ENCODE measurements at places on chromosomes 5 and 9. TPM values are rescaled to one million over a fixed set of nuclear protein-coding genes. Genes with fewer than 3 reads are reported as not detected.

The PCBD2 gene
- total RNA-seq = 4.2 TPM

The PCDHB16 gene
- 4.6 TPM for total RNA-seq

The SCGB3A1 gene
- total RNA-seq = not detected

The TMEM174 gene
- total RNA-seq = not detected

The CNTNAP3 gene
- total RNA-seq = 18.8 TPM

The MSX2 gene
- 0.66 TPM for total RNA-seq

The ESM1 gene
- total RNA-seq = not detected

The PCDHGA8 gene
- 7.8 TPM for total RNA-seq

The AIF1L gene
- 2.5 TPM for total RNA-seq

The PRRX2 gene
- total RNA-seq = not detected

The OR1L4 gene
- not detected for total RNA-seq

The SCGB3A2 gene
- total RNA-seq = not detected

The AKNA gene
- 16.9 TPM for total RNA-seq

The BARX1 gene
- not detected for total RNA-seq

The PCA3 gene
- not detected for total RNA-seq

The PCDHGB5 gene
- 16.6 TPM for total RNA-seq

The CNTFR gene
- 3.0 TPM for total RNA-seq

The TDRD7 gene
- 17.5 TPM for total RNA-seq

The CRHBP gene
- 3.2 TPM for total RNA-seq

The GCNT4 gene
- 2.5 TPM for total RNA-seq

The TAF11L10 gene
- total RNA-seq = not detected

The LRRC26 gene
- total RNA-seq = not detected

The BTNL3 gene
- total RNA-seq = 0.36 TPM

The CNTNAP3B gene
- total RNA-seq = 65.9 TPM

The OGN gene
- 63.5 TPM for total RNA-seq

The SLC36A3 gene
- total RNA-seq = not detected

The SLC6A19 gene
- not detected for total RNA-seq

The IFNK gene
- not detected for total RNA-seq

The RASGEF1C gene
- 4.2 TPM for total RNA-seq

The SAXO1 gene
- total RNA-seq = not detected

The TMEM252 gene
- not detected for total RNA-seq

The BASP1 gene
- 11.1 TPM for total RNA-seq

The SPATA6L gene
- total RNA-seq = 3.3 TPM

The RLN2 gene
- total RNA-seq = not detected

The ITGA1 gene
- 162 TPM for total RNA-seq

Measured in sigmoid colon (tissue), 7 donors.